HCEC 1CT (cell line): ENCODE measurements at places on chromosomes 3 and 15.

DNA sequence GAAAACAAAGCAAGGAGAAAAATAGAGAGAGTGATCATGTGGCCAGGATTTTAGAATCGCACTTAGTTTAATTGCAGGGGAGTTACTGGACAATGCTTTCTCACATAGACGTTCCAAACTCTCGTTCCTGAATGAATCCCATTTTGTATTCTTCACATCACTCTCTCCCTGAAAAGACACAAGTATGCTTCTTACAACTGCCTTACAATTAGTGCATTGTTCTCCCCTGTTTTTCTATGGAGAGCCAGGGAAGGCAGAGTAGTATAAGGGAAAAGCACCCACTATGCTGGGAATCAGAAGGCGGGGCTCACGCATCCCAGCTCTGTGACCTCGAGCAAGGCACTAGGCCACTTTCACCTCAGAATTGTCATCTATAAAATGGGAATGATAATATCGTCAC, 14.4 kb downstream of the TMOD2 start:
- DNase-seq: no peak

DNA sequence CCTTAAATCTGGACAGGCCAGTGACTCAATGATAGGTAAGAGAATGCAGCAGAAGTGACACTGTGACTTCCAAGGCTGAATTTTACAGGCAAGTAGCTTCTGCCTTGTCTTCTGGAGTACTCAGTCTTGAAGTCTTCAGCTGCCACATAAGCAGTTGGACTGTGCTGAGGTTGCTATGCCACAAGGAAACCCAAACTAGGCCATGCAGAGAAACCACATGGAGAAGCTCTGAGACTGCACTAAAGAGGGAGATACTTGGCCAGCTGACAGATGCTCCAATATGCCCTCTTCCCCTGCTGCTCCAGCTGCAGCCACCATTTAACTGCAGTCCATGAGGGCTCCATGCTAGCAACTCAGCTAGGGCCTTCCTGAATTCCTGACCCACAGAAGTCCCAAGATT, 119.4 kb upstream of the GADL1 start:
- DNase-seq: no peak

DNA sequence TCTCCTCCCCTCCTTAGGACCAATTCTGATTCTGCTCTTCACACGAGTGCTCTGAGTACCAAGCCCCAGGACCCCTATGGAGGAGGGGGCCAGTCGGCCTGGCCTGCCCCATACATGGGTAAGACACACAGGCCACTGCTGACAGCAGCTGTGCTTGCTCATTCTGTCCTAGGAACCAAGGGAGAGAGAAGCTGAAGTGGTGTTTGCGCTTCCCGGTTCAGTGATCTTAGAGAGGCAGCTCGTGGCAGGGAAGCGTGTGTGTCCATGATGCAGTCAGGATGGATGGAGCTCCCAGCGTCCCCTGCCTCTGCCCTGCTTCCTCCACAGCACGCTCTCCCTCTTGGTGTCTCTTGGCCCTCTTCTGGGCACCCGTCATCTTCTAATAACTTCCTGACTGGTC, 77.6 kb downstream of the CRTC3 start:
- no peak for DNase-seq

DNA sequence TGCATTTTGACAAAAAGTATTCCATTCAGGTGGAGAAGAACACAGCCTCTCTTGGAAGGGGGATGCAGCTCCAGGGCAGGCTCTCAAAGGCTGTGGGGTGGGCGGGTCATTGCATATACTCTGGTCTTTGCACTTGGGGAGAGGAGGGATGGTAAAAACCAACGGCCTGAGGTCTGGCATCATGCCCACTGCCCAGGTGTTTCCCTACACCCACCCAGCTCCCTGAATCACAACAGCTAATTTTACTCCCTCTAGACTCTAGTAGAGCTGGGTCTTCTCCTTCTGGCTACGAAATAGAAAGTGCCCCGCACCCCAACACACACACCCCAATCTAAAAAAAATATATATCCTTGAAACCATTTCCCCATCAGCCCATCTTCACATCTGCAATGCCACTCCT, 1.0 kb downstream of the MYLK start:
- no peak for DNase-seq
